ENCODE measurements at places on chromosomes 6 and 20.

DNA sequence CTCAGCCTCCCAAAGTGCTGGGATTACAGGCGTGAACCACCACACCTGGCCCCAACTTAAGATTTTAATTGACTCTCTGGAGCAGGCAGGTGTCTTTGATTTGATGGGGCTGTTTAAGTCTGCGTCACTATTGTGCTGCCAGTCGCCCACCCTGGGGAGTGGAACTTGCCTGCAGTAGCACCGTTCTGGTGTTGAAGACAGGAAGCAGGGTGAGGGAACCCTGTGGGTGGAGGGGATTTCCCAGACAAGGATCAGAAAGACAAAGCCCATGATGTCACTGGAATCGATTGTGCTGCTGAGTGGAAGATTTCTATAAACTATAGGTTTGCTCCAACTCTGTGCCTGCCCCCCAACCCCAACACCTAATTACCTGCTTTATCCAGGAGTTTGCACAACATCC, 11.0 kb downstream of the ALDH8A1 start:
- peak; percentile 31 for DNase-seq

- DNase-seq: peak; percentile 4
Observed at GRCh38 chr20:17612287-17612991, 42.6 kb downstream of the DSTN start.

DNA sequence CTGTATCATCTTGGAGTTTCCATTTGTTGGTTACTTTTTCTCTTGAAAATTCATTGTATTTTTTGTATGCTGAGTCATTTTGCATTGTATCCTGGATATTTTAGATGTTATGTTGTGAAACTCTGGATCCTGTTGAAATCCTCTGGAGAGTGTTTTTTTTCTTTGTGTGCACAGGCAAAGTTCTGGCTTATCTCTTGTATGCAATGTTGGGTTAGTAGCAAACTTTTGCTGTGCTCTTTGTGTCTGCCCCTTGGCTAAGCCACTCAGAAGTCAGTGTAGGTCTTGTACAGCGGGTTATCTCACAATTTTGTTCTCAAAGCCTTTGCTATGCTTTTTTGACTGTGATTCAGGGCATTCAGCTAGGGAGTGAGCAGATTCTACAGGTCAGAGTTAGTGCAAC, 29.1 kb upstream of the LMBRD1 start:
- DNase-seq: no peak

DNA sequence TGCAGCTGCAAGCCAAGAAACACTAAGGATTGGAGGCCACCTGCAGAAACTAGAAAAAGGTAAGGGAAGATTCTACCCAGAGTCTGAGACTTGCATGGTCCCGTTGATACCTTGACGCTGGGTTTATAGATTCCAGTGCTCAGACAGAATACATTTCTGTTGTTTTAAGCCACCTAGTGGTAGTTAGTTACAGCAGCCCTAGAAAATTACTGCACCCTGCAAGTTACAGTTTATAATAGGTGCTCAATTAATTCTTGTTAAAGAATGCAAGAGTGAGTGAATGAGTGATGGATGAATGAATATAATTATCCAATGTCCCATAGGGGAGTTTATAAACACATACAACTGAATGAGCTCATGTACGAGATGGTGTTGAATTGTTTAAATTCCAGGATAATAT, 453.1 kb upstream of the SLC35B3 start:
- DNase-seq: peak; percentile 1

GRCh38 chr20:39660226-39660625, 698.1 kb downstream of the DHX35 start:
- DNase-seq: no peak

DNA sequence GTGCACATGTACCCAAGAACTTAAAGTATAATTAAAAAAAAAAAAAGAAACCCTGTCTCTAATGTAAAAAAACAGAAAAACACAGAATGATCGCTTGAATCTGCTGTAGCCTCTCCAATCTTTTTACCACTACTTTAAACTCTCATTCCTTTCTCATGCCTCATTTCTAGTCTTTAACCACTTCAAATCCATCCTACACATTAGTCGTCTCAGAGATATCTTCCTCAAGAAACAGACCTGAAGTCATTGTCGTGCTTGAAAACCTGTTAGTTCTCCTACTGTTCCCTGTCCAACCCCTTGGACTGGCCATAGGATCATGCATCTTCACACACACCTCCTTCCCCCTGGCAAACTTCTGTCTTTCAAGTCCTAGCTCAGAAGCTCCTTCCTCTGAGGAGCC, 112.1 kb upstream of the BCLAF1 start:
- no peak for DNase-seq

DNA sequence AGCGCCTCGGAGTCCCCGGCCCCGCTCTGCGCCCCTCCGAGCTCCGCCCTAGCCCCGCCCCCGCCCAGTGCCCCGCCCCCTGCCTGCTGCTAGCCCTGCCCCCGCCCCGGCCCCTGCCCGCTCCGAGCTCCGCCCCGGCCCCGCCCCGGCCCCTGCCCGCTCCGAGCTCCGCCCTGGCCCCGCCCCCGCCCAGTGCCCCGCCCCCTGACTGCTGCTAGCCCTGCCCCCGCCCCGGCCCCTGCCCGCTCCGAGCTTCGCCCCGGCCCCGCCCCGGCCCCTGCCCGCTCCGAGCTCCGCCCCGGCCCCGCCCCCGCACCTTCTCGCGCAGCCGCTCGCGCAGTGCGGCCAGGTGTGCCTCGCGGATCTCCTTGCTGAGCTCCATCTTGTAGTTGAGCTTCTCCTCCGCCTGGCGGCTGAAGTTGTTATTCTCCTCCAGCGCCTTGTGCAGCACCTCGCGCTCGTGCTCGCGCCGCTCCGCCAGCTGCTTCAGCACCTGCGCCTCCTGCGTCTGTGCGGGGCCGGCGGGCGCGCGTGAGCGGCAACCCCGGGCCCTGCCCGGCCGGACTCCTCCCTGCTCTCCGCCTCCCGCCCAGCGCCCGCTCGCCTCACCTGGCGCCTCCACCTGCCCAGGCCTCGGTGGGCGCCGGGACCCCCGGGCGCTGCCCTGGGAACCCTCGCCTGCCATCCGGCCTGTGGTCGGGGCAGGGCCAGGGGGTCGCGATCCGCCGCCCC, 11.3 kb downstream of the STMN3 start:
- peak; percentile 89 for DNase-seq

GRCh38 chr6:41098366-41098765, 25.6 kb downstream of the NFYA start:
- DNase-seq: no peak

DNA sequence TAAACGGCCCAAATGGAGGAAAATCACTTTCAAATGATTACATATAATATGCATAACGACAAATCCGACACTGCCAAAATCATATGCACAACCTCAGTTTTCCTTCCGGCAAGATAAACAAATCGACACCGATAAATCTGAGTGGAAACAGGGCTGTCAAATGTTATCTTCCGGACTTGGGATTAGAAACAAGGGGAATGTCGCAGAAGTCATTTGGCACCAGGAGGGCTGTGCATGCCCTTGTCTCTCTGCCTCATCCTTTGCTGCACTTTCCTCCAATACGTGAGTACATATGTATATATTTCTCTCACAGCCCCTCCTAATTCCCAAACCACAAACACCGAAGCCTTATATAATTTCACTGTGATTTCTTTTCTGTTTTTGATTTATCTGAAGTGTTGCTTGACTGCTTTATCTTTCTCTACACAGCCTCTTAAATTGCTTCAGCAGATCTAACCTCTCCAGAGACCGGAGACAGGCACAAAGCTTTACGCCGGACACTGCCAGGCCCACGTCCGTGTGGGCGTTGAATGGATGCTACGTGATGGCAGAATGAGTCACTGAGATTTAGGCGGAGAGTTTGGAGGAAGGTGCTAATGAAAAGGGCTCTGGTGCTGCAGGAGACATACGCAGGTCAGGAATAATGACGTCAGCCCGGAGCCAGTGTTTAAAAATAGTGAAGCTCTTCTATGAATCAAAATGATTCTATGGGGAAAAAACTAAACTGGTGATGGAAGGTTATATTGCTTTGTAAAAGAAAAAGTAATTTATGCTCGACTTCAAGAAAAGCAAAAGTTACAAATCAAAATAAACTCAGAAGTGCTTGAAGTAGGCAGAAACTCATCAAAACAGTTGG, 21.0 kb upstream of the PRELID3B start:
- no peak for DNase-seq

DNA sequence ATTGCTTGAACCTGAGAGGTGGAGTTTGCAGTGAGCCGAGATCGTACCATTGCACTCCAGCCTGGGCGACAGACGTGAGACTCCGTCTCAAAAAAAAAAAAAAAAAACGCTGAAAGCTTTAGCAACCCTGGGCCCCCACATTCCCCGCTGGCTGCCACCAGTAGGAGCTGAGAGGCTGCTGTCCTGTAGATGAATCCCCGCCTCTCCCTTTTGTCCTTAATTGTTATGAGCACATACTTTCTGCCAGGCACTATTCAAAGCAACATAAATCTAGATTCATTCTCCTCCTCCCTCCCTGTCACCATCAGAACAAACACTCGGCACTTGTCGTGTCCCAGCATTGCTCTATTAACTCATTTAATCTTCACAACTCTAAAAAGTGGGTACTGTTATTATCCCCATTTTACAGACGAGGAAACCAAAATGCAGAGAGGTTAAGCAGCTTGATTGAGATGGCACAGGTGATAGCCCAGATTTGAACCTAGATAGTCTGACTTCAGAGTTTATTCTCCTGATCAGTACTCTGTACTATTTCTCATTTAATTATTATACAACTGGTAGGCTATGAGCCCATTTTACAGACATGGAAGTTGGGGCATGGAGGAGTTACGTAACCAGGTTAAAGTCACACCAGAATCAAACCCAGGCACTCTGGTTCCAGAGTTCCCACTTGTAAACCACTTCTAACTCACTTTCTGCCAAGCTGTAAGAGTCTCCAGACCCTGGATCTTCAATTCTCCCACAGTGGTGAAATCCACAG, 97.4 kb downstream of the EYA2 start:
- DNase-seq: no peak

DNA sequence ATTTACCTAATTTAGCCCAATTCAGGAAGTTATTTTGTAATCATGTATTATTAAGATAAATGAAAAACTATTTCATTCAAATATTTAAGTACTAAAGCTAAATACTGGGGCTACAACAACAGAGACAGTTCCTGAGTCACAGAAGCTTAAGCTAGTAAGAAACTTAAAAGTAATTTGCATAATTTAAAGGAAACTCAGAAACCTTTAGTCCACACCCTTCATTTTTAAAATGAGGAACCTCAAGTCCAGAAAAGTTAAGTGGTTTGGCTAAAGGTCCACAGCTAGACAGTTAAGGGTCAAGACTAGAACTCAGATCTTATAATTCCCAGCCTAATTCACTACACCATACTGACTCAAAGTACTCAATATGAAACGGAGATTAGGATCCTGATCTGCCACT, 7.2 kb downstream of the LMBRD1 start:
- no peak for DNase-seq

DNA sequence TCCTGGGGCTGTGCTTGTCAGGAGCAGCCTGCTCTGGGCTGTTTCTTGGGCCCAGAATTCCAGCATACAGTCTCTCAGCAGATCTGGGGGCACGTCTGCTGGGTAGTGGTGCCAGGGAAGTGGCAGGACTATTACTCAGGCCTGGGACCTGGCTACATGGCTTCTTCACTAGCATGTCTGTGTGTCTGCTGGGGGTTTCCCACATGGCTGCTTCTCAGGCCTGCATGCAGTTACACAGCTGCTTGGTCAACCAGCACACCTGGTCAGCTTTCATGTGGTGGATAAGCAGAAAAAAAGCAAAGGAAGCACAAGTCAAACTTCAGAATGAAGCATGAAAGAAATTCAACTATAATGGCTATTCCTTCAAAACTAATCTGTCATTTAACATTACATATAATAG, 316.2 kb upstream of the NOX3 start:
- DNase-seq: no peak

DNA sequence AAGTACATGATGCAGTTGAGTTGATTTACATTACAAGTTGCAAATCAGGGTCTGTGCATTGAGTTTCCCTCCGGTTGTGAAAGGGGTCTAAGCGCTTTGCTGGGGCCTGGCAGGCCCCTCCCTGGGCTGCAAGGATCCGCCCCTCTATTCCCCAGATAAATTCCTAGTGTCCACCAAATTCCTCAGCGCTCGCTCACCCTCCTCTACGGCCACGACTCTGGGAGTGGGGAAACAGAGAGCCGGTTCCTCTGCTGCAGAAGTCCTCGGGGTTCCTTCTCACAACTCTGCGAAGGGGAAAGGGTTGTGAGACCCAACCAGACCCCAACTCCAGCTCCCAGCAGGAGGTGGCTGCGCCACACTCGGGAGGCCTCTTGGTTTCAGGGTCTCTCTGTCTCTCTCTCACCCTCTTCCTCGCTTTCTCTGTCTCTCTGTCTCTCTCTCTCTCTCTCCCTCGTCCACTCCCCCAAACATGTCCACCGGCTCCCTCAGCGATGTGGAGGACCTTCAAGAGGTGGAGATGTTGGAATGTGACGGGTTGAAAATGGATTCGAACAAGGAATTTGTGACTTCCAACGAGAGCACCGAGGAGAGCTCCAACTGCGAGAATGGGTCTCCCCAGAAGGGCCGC, at the start of gene TCF21:
Gene TCF21 (plus strand): TSS at position 185 of the 628 bp plus-strand sequence. CDS start 285 bp downstream, at position 470.
- no peak for DNase-seq

DNA sequence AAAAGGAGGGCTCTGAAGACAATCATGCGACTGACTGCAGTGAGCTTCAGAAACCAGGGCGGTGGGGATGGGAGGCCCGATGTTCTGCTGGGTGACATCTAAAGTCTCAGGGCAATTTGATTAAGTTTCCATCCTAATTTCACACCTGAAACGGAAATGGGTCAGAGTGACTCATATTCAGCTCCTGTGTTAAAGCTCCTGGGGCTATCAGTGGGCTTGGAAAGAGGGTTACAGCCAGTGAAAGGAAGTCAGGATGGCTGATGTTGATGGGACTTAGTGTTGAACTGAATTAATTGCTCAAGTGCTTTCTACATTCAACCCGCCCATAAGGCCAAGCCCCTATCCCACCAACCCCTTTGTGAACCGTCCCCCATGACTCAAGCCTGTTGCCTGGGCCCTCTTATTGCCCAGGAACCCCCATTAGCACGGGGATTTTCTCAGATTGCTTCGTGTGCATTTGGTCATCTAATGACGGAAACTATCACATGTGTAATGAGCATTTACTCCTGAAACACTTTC, 47.1 kb upstream of the TBC1D7 start:
- DNase-seq: peak; percentile 44

- DNase-seq: peak; percentile 65
Observed at GRCh38 chr6:33172688-33173534, 19.4 kb downstream of the COL11A2 start.

DNA sequence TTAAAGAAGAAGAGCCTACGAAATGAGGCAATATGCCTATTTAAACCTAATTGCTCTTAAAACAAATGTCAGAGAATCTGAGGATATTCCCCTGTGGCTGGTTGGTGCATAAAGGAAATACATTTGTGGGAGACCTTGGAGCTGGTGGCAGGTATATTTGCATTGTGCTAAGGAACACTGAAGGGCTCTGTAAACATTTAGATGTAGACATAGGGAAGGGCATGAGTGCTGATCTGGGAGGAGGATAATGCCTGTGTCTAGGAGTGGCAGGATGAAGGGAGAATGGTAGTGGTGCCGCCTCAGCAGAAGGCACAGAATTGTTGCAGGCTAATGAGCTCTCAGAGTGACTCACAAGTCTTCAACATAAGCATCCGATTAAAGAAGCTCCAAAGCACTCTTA, 85.8 kb downstream of the CD164 start:
- DNase-seq: no peak

GRCh38 chr20:24291014-24291413, 178.4 kb upstream of the SYNDIG1 start:
- DNase-seq: no peak
